ENCODE measurements at places on chromosomes 1 and 21.

GRCh38 chr1:97277891-97278654 is 556.5 kb downstream of the PTBP2 start:
- no peak for DNase-seq

DNA sequence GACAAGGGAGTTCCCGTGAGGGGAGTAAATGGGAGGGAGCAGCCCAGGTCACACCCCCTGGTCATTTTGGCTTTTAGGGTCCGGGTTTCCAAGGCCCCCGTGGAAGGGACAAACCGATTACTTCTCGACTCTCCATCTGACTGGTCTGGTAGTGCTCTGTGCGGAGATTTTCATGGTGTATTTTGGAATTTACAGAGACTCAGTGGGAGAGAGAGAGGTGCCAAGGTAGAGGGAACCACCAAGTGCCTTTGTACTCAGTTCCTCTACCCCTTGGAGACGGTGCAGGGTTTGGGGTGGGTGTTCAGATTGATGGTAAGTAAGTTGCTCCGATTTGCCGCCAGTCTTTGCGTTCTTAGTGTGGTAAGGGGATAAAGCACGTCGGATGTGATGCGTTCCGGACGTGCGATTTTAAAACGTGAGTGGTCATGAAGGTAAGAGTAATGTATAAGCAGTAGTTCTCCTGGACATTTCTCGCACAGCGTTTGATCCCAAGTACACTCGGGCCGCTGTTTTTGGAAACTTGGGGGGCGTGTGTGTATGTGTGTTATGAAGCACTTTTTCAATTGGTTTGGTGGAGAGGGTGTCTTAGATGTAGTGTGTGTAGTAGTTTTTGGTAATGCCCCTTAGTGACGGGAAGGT is 682 bp downstream of the SUCO start:
- DNase-seq = no peak

- no peak for DNase-seq
These were observed 60.1 kb downstream of the RGS13 start for GRCh38 chr1:192696082-192696481.

GRCh38 chr1:103353391-103353790 is 172.1 kb upstream of the RNPC3 start:
- DNase-seq = no peak

DNA sequence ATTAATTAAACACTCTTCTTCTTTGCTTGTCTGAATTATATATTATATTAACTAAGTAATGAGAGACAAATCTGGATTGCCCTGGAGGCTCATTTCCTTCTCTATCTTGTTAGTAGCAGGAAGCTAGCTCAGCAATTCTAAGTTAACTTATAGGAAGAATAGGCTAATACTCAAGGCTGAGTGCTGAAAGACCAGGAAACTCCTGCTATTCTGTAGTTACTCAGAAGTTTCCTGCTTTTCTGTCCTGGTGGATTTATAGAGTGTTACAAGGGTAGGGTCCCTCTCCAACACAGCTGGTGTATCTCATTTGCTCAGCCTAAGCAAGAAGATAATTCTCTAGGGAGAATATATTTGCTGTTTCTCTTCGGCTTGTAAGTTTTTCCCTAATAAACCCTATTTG is 29.2 kb downstream of the HSPA13 start:
- no peak for DNase-seq

DNA sequence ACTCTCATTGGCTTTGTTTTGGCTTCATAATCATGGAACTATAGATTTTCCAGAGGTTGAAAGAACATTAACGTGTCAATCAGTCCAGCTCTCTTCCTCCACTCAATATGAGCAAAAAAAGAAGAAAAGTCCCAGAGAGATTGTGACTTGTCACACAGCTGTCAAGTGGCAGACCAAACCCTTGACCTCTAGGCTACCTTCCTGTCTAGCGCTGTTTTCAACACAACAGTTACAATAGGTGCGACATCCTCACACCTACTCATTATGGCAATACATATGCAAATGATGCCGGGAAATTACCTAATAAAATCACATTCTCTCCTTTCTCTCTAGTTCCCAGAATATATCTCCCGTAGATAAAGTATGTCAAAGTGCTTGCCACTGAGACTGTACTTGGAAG is 1.1 kb downstream of the WARS2 start:
- DNase-seq = no peak

Measured in activated CD8-positive, alpha-beta memory T cell treated with anti-CD3 and anti-CD28 coated beads for 1 hour (primary cell).